Stimulated activated CD8-positive, alpha-beta memory T cell treated with anti-CD3 and anti-CD28 coated beads, Interleukin-15, amount 100 ng/mL, for 24 hours (primary cell): ENCODE measurements at places on chromosomes 16 and 17.

- DNase-seq = no peak
Observed at GRCh38 chr17:20774472-20775135, 195.1 kb downstream of the CDRT15L2 start.

GRCh38 chr16:53048139-53048915 is 4.4 kb downstream of the CHD9NB start:
- no peak for DNase-seq

- no peak for DNase-seq
Observed at GRCh38 chr17:68512960-68513474, 787 bp downstream of the PRKAR1A start.

DNA sequence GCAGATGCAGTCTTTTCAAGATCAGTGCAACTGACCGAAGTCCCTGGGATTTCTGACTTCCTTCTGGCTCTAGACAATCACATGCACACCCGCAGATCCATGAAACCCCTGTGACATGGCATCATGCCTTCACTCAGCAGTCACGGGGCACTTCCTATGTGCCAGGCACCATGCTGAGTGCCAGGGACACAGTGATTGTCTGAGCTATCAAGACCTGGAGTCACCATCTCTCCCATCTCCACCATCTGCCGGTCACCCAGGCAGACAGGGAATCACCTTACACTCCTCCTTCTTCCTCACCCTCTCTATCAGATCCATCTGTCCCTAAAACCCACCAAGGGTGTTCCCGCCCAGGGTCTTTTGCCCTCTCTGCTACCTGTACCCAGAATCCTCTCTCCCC is 5.3 kb downstream of the BEAN1 start:
- DNase-seq = no peak

- DNase-seq = no peak
Observed at GRCh38 chr17:10216213-10216938, 18.0 kb upstream of the GAS7 start.

GRCh38 chr17:38416840-38417209 is 11.4 kb upstream of the ARHGAP23 start:
- no peak for DNase-seq

DNA sequence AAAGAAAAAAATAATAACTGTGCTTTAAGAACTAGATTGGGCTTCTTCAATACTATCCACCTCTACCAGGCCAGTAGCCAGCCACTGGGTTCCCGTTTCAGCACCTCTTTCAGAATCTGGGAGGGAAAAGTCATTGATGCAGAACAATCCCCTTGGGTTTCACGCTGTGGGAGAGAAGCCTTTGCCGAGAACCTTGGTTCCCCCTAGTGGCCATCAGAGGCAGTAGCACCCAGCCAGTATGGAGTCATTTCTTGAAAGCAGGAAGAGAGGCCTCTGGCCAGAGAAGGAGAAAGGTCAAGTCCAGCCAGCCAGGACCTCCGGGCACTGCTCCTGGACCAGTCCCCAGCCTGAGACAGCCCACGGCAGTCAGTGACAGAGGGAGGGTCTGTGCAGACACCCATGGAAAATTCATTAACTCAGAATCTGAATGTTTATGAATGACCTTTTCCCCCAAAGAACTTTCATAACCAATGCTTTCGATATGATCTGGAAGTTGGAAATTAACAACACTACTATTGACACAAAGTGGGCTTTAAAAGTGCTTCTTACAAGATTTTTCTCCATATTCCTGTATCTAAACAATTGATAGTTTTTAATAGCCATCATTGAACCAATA is 51.2 kb upstream of the CDH5 start:
- peak; percentile 1 for DNase-seq
